NB4 (cell line): ENCODE measurements at places on chromosomes 1 and 21.
A peak's percentile ranks its signal among the peaks of the same experiment; 100 is the strongest.

GRCh38 chr1:151472856-151473731 lies 13.8 kb upstream of the POGZ start:
- peak; percentile 20 for DNase-seq

DNA sequence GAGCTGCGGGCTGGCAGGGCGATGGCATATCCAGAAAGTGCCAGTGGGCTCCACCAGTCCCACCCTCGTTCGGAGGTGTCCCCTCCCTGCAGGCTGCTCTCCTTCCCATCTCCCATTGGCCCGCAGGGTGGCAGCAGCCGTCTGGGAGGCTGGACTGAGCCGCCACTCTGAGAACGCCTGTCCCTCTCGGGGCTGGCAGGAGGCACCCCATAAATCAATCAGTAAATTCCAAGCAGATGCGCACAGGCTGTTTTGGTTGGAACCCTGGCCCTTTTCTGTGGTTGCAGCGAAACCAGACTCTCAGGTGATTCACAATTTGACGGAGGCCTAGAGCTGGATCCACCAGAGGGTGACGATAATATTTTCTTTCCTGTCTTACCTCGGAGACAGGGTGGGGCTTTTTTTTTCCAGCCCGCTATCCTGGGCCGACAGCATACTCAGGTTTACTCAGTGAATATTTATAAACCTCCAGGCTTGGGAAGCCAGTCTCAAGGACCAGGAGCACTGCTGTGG lies 99.7 kb downstream of the GLIS1 start:
- DNase-seq, result no peak

GRCh38 chr1:153880024-153880423 lies 42.7 kb downstream of the GATAD2B start:
- DNase-seq, result no peak

- DNase-seq, result no peak
These were observed 36.7 kb downstream of the FAM163A start for GRCh38 chr1:179779645-179780272.

DNA sequence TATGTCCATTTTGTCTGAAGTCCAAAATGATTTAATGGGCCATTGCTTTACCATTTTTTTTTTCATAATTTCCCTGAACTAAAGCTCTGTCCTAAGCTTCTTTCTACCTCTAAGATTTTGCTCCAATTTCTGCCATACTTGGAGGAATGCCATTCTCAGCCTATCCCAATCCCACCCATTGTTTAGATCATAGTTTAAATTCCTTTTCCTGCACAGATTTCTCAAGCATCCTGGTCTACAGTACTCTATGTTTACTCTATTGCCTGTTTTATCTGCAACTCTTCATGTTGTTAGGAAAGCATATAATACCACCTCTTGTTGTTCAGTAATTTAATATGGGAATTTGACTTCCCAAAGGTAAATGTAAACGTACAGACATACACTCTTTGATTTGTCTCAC lies 30.8 kb downstream of the ADAMTS1 start:
- no peak for DNase-seq
